GF-D8 (cell line): ENCODE measurements at places on chromosomes 11 and 22.

DNA sequence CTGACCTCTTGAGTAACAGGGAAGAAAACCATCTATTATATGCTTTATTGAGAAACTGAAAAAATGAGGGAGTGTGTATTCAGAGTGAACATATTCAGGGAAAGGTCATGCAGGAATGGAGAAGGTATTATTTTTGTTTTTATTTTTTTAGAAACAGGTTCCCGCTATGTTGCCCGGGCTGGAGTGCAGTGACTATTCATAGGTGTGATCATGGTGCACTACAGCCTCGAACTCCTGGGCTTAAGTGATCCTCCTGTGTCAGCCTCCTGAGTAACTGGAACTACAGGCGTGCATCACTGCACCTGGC lies 8.7 kb upstream of the RCE1 start:
- no peak for DNase-seq

- no peak for DNase-seq
These were observed at the start of gene TEX54 for GRCh38 chr11:62832336-62833234. TSS of gene TEX54 (minus strand) at chr11:62832841.

GRCh38 chr11:108929241-108929640 lies 264.4 kb downstream of the DDX10 start:
- DNase-seq, result no peak

DNA sequence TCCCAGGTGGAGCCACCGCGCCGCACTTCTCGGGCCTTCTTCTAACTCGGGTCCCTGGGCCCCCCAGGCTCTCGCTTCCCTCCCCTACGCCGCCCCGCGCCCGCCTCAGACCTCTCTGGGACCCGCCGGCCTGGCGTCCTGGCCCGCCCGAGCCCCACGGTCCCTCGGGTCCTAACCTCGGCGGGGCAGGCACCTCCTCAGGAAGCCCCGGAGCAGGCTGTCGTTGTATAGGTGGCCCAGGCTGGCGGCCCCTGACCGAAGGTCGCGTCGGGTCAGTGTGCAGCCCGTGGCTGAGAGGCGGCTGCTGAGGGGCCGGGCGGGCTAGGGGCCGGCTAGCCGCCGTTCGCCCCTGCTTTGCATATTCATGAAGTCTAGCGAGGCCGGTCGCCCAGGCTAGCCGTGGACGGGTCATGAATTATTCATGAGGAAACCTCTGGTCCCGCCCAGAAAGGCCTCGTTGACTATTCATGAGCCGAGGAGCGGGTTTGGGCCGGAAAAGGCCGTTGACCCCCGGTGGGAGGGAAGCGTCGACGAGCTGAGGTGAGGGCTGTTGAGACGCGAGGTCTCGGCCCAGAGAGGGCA lies at the start of gene HORMAD2:
Gene HORMAD2, plus strand, starts transcription at position 513 of the 582 bp plus-strand sequence. CDS start 13,489 bp downstream, outside the sequence.
- DNase-seq, result no peak

GRCh38 chr11:29272019-29272654 lies 744.7 kb downstream of the KCNA4 start:
- no peak for DNase-seq

GRCh38 chr11:83680321-83680720 lies 394.2 kb upstream of the CCDC90B start:
- no peak for DNase-seq

- DNase-seq, result no peak
These were observed 27.6 kb upstream of the HMOX1 start for GRCh38 chr22:35353318-35353717.

- DNase-seq, result no peak
These were observed 16.0 kb downstream of the CSTPP1 start for GRCh38 chr11:46952553-46952952.
